Activated naive CD8-positive, alpha-beta T cell treated with anti-CD3 and anti-CD28 coated beads, Interleukin-2, amount 50 U/mL, for 16 hours (primary cell): ENCODE measurements at places on chromosomes 6 and 20.

- DNase-seq: no peak
Observed at GRCh38 chr6:37607944-37608343, 89.7 kb downstream of the MDGA1 start.

DNA sequence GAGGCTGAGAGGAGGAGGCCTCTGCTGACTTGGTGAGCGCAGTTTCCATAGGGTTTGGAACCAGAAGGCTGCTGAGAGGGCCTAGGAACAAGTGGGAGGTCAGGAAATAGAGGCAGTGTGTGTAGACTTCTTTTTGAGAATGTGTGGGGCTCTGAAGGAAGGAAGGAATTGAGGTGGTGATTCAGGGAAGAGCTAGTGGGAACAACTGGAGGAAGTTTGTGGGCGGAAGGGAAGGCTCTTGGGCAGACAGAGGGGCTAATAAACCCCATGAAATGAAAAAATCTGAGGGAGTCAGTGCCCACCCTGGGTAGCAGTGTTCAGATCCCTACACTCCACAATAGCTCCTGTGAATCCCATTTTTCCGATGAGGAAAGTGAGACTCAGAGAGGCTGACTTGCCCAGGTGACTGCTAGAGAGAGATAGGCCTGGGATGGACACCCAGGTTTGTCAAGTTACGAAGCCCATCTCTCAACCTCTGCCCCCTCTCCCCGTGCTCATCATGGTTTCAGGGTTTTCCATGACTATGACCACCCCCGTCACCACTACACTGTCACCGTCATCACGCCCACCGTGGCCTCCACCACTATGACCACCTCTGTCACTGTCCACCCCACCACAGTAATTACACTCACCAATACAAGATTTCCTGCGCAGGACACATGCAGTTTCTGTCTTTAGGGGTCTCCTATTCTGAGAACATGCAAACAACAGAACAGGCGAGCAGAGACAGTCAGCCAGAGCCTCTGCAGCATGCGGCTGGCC is 106.4 kb downstream of the MRPL14 start:
- DNase-seq: no peak

DNA sequence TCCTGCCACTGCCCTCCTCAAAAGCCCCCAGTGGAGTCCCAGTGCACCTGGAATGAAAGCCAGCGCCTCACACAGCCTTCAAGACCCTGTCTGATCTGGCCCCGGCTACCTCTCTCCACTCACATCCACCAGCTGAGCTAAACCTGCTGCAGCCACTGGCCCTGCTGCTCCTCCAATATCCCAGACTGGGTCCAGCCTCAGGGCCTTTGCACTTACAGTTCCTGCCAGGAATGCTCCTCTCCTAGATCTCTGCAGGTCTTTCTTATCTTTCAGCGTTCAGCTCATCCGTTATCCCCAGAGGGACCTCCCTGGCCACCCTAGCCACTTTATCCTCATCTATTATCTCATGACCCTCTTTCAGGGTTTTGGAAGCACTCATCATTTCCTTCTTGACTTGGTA is 68.8 kb downstream of the KCNB1 start:
- DNase-seq: no peak

GRCh38 chr6:84902354-84902928 is 138.0 kb upstream of the TBX18 start:
- no peak for DNase-seq

GRCh38 chr20:62287129-62287528 is 15.7 kb upstream of the ADRM1 start:
- no peak for DNase-seq

- DNase-seq: no peak
Observed at GRCh38 chr20:44291754-44292153, 19.2 kb downstream of the FITM2 start.

GRCh38 chr6:169574420-169574819 is 127.4 kb downstream of the WDR27 start:
- DNase-seq: no peak

- no peak for DNase-seq
Observed at GRCh38 chr6:73299151-73299971, 36.4 kb upstream of the KHDC1 start.

GRCh38 chr6:21050935-21051334 is 516.7 kb downstream of the CDKAL1 start:
- no peak for DNase-seq

DNA sequence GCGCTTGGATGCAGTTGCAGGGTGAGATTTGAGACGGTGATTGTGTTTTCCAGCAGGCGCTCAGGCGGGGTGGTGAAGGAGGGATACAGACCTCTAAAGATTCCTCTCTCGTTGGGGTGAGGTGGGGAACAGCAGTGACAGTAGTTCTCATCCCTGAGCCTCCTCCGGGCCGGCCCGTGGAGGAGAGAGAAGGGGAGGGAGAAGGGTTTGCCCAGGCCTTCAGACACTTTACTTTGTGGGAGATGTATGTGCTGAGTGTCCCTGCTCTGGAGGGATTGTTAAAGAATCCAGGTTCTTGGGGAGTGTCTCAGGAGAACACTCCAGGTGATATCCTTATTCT is 41.0 kb downstream of the PSMB9 start:
- no peak for DNase-seq

GRCh38 chr6:118618676-118619377 is 32.6 kb downstream of the CEP85L start:
- peak; percentile 52 for DNase-seq

DNA sequence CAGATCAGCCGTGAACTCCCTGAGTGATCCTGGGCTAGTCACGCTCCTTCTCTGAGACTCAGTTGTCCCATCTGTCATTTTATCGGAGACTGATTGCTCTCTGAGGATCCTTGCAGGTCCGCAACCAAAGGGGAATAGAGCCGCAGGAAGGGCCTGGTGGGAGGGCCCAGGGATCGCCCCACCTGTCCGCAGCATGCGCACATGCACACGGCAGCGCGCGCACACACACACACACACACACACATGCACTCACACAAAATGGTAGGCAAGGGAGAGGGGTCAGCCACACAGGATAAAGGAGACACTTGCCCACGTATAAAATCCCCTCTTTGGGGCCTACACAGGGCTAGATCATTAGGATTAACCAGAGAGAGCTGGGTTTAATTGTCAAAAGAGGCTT is 95.6 kb upstream of the FOXP4 start:
- DNase-seq: no peak

GRCh38 chr6:121780325-121781321 is 345.2 kb downstream of the GJA1 start:
- DNase-seq: no peak

DNA sequence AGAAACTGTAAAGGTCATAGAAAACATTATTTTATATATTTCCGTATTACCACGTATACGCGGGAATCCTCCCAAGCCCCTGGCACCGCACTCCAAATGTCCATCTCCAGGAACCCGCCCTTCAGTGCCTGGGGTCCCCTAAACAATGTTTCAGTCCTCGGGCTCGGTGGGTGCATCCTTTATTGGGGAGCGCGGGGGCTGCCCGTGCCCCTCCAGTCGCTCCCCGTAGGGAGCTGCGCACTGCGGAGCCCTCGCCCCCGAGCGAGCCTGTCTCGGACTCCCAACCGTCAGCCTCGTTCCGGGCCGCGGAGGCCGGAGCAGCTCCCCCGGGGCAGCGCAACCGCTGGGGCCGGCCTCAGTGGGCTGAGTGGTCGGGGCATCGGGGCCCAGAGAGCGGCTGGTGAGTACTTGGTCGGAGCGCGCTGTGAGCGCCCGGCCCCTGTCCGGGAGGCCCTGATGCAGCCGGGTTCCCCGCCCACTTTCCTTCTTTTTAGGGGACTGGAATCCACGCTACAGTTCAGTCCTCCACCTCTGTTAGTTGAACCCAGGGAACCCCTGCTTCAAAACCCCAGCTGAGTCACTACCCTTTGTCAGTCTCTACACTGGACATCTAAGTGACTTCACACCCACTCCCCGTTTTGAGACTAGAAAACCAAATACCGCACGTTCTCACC is at the start of gene DNAH8:
Gene DNAH8 (plus strand): TSS at position 296 of the 674 bp plus-strand sequence. CDS start 7,499 bp downstream, outside the sequence.
- DNase-seq: no peak

- DNase-seq: no peak
Observed at GRCh38 chr20:7744411-7744810, 195.8 kb downstream of the HAO1 start.

- no peak for DNase-seq
Observed at GRCh38 chr6:47423079-47423478, 54.5 kb upstream of the CD2AP start.

GRCh38 chr6:4512051-4512471 is 264.1 kb upstream of the CDYL start:
- no peak for DNase-seq

GRCh38 chr6:158293122-158293521 is 19.1 kb upstream of the TULP4 start:
- DNase-seq: no peak

- DNase-seq: no peak
Observed at GRCh38 chr6:11120271-11121005, 8.9 kb upstream of the ERVFRD-1 start.

DNA sequence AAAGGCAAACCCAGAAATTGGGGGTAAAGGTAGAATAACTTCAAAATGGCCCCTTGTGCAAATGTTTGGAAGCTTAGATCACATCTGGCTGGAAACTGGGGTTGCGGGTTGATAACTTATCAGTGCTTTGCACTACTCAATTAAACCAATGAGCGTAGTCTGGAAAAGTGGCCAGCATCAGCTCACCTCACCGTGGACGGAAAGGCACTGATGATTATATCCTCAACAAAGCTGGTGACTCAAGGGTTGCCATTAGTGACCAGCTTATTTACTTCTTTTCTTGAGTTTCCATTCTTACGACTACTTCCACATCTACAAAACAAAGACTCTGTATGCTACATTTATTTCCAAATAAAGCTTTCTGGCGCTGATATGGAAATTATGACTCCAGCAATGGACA is 198.5 kb upstream of the HEY2 start:
- no peak for DNase-seq

DNA sequence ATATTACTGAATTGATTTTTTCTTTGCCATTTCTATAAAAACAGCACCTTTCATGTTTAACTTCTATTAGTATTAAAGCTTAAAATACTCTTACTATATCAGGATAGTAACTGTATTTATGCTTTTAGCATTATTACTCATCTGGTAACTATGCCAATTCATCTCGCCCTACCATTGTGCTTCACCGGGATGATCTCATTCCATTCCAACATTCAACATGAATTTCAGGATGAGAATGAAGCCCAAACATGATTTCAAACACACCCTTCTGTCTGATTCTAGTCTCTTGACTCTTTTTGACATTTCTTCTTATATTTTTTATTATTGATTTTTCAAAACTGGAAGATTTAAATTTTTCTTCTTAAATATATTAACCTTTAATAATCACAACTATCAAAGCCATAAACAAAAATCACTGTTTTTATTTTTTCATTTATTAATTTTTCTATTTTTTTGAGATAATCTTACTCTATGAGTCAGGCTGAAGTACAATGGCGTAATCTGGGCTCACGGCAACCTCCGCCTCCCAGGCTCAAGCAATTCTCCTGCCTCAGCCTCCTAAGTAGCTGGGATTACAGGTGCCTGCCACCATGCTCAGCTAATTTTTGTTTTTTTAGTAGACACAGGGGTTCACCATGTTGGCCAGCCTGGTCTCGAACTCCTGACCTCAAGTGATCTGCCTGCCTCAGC is 46.7 kb downstream of the GJA1 start:
- no peak for DNase-seq
